ENCODE measurements at places on chromosomes 7 and 10. TPM values are rescaled to one million over a fixed set of nuclear protein-coding genes. Genes with fewer than 3 reads are reported as not detected.

The TACR2 gene
- total RNA-seq = 0.59 TPM

DNA sequence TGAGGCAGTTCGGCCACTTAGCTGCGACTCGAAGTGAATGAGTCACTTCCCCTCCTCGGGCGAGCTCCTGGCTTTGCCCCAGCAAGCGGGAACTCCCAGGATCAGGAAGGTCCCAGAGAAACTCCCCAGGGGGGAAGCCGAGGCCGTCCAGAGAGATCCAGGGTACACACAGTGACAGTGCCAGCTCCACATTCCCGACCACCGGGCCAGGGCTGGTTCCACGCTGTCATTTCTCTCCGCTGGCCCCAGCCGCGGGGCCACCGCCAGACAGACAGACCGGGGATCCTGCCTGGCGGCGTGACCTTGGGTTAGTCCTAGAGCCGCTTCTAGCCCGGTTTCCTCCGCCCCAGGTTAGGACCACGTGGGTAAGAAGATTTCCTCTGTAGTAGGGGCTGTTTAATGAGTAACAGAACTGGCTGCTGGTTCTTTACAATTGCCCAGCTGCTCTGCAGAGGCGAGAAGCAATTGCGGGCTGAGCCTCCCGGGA is 463 bp upstream of the UPP1 start:
- peak; percentile 76 for DNase-seq

- DNase-seq = no peak
Observed at GRCh38 chr7:112510001-112510742, 29.4 kb downstream of the LSMEM1 start.

DNA sequence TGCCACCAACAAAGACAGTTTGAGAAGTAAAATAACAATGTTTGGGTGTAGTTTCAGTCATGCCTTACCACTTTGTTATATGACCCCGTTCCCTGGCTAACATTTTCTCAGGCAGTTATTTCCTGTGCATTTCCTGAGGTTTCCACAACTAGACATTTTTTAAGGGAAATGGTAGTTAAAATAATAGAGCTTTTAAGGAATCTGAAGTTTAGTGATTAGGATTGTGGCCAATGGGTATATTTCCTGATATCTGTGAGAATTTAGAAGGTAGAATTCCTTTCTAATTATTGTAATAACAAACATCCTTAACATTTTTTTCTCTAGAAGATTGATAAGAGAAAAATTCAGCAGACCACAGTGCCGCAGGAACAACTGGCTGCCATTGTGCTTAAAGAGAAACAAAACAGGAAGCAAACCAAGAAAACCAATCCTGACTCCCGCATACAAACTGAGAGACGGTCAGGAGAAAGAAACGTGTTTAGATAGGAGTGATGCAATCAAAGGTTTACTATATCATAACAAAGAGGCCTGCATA is 193.6 kb downstream of the MBL2 start:
- DNase-seq = no peak

DNA sequence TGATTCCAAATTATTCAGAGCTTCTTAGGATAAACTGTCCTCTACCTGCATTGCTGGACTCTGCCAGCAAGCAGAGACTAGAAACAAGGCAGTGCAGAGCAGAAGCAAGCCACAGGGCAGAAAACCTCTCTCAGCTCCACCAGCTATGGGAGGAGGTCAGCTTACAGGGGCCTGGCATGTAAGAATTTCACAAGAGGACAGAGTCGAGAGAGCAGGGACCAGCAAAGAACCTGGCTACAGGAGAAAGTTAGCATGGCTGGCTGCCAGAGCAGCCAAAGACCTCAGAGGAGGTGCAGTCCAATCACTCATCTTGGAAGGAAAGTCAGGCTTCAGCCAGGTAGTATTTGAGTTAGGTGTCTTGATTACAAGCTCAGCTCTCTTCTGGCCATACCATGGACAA is 62.9 kb downstream of the ENO4 start:
- DNase-seq = no peak

- DNase-seq = no peak
Observed at GRCh38 chr7:2228921-2229320, 3.8 kb downstream of the MAD1L1 start.

- DNase-seq = no peak
Observed at GRCh38 chr7:95169678-95170077, 154.7 kb downstream of the PON1 start.

DNA sequence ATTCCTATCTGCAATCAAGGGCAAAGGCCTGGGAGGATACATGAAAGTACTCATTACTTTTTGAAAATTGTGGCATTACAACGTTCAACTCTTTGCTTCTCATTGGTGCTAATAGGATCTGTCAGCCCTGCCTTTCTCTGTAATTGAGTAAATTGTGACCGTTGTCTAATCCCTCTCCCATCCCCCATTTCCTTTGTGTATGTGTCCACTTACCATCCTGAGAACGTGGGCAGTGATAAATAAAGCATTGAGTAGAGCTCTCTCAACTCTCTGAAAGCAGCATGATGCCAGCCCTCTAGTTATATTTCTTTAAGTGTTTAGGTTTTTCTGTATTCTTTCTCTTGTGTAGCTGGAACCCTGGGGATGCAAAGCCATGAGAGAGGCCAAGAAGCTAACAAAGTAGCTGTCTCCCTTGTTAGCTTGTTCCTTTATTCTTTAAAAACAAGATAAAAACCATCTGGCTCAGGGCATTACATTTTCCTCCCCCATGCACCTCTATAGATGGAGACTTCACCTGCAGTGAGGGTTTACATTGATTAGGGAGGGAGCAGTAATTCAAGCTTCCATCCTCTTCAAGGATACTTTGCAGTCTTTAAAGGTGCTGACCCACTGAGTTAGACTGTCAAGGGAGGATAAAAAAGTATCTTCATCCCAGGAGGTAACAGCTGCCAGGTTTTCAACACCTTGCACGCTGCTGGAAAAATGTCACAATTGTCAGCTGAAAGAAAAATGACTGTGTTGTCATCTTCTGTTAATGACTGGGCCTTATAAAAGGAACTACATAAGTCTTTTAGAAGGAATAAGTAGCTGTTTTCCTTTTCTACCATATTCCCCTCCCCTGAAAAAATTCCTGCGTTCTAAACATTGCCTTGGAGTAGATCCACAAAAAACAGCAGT is 112.3 kb downstream of the BTRC start:
- DNase-seq = no peak

- DNase-seq = no peak
Observed at GRCh38 chr10:98748298-98748697, 301.6 kb upstream of the HPS1 start.

DNA sequence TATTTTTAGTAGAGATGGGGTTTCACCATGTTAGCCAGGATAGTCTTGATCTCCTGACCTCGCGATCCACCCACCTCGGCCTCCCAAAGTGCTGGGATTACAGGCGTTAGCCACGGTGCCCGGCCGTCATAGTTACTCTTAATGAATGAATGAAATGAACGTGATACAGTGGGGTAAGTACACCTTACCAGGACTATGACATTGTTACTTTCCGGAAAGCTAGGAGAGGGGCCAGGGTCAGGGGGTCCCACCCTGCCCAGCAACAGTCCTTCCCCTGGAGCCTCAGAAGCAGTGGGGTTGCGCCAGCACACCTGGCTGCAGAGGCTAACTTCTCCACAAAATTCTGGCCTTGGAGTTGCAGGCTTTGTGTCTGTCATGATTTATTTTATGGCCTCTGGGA is 21.4 kb downstream of the VSTM4 start:
- no peak for DNase-seq

Measured in tibial nerve (tissue), 4 donors.